ENCODE measurements at places on chromosomes 12 and 14. TPM values are rescaled to one million over a fixed set of nuclear protein-coding genes. Genes with fewer than 3 reads are reported as not detected.

GRCh38 chr12:15446807-15447206 is 124.5 kb downstream of the PTPRO start:
- DNase-seq, result no peak

DNA sequence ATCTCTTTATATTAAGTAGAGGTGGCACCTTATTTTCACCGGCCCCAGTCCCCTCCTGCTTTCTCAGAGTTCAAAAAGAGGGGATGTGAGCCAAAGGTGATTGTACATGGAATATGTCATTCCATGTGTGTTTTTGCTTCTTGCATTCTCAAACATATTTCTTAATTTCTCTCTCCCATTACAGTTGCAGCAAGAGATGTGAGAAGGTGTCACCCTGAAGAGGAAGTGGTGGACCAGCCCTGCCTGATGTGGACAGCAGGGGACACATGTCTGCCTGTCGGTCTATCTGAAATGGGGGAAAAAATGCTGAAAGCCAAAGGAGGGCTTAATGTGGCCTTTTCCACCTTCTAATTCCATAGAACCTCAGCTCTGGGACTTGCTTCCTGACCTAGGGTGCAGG is 1.9 kb upstream of the FOXN3 start:
- no peak for DNase-seq

DNA sequence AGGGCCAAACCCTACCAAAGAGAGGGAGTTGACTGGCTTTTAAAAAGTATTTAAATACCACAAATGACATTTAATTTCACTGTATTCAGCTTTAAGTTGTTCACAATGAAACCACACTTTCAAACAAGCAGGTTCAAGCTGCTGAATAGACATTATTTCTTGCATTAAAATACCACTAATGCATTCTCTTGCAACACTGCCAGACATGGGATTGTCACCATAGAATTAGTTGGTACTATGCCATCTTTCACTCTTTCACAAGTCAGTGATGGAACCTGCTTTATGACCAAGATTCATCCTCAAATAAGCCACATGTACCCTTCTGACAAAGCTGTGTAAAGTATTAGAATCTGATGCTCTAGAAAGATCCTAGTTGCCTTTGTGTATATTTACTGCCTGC is 239.4 kb downstream of the PAWR start:
- DNase-seq, result no peak

- no peak for DNase-seq
Observed at GRCh38 chr14:48747561-48748089, 838.6 kb downstream of the RPS29 start.

- no peak for DNase-seq
Observed at GRCh38 chr12:10722502-10722904, 620 bp downstream of the YBX3 start.

- DNase-seq, result no peak
Observed at GRCh38 chr14:85618390-85618789, 88.4 kb downstream of the FLRT2 start.

DNA sequence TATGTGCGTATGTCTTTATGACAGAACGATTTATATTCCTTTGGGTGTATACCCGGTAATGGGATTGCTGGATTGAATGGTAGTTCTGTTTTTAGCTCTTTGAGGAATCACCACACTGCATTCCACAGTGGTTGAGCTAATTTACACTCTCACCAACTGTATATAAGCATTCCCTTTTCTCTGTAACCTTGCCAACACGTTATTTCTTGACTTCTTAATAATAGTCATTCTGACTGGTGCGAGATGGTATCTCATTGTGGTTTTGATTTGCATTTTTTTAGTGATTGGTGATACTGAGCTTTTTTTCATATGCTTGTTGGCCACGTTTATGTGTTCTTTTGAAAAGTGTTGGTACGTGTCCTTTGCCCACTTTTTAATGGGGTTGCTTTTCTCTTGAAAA is 49.7 kb downstream of the FRS2 start:
- no peak for DNase-seq

GRCh38 chr12:10759657-10760056 is 36.5 kb upstream of the YBX3 start:
- DNase-seq, result no peak

DNA sequence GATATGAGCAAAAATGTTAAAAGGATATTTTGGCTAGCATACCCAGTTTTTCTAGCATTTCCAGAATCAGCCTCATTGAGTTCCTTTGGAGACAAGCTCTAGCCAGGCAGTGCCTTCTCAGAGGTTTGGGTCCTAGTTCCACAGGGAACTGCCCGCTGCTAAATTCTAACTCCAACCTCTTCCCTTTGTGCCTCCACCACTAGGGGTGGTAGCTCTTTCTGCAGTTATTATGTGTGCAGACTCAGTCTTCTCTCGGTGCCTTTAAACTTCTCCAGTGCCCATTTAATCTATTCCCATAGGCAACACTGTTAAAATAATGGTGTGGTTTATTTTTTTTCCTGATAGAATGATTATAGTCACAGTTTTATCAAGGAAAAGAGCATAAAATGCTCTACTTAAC is 21.5 kb upstream of the SLC25A3 start:
- DNase-seq, result no peak

GRCh38 chr14:100039903-100040302 is 25.3 kb upstream of the EVL start:
- DNase-seq, result no peak

The ASB2 gene
- 1.4 TPM for total RNA-seq

The NXPH4 gene
- 1.0 TPM for total RNA-seq

The HOXC9 gene
- not detected for total RNA-seq
